Activated T-cell treated with anti-CD3 and anti-CD28 coated beads, Interleukin-2, amount 50 U/mL, for 72 hours (primary cell): ENCODE measurements at places on chromosomes 5 and 9. TPM values are rescaled to one million over a fixed set of nuclear protein-coding genes. Genes with fewer than 3 reads are reported as not detected.

DNA sequence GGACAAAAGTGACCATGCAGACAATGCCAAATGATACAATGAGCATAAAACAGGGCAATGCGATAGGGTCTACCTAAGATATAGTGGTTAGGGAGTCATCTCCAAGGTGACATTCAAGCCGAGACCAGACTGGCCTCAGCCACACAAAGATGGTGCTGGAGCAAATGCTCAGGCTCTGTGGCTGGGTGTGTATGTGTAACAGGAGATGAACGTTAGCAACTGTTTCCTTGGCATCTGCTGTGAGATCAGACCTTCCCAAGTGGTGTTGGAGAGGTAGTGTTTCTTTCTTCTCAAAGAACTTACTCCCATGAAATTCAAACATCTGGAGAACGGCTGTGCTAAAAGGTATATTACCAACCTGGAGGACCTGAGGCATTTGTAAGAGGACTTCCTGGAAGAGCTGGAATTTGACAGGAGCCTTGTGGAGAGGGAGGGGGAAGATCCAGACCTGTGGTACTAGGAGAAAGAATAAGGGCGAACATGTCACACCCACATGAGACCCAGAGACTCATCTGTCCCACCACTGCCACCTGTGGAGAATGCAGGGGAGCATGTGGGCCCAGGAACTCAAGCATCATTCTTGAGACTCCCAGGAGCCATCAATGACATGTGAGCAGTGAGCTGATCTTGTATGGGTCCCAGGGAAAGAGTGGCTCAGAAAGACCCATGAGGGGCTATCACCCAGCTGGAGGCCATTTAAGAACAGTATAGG is 21.4 kb upstream of the ANXA6 start:
- no peaks in the 10 kb centered on the region for H3K27me3 ChIP-seq
- H3K4me1 ChIP-seq: no peaks in the 10 kb centered on the region
- H3K27ac ChIP-seq: peak overlapping the region; percentile 2
- no peaks in the 10 kb centered on the region for H3K36me3 ChIP-seq

STPG3 gene
- total RNA-seq: not detected

ECSCR gene
- 1.4 TPM for total RNA-seq

- H3K4me1 ChIP-seq: peaks cover 9% of the 10 kb centered on the region
- no peak overlapping the region for H3K4me3 ChIP-seq
- H3K27ac ChIP-seq: no peak overlapping the region
- peaks cover 37% of the 10 kb centered on the region for H3K36me3 ChIP-seq
These were observed 60.5 kb downstream of the TNFSF8 start for GRCh38 chr9:114869845-114870244.

DNA sequence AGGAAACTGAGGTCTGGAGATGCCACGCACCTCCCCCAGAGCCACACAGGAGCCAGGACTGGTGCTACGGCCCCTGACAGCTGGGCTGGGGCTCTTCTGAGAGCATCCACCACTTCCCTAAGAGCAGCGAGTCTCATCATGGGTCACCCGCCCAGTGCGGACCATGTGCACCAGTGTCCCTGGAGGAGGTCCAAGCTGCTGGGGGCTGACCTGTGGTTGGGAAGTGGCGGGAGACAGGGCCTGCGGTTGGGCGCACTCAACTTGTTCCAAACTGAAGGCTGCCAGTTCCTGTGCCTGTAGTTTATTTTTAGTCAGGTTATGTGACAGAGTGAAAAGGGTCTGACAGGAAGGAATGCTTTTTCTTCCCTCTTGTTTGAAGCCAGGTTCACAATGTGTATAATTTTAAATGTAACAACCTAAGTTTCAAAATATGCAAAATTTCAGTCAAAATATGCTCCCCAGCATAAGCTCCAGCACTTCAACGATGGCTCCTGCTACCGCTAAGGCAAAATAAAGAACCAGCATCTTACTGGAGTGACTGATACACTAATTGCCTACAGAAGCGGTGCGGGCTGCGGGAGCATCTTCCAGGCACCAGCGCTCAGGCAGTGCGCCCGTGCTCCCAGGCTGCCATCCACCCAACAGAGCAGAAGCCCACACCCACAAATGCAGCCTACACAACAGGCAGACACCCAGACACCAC is 14.8 kb downstream of the BARHL1 start:
- H3K27me3 ChIP-seq: peaks cover 6% of the 10 kb centered on the region
- H3K4me3 ChIP-seq: no peak overlapping the region
- peaks cover 14% of the 10 kb centered on the region for H3K36me3 ChIP-seq

DNA sequence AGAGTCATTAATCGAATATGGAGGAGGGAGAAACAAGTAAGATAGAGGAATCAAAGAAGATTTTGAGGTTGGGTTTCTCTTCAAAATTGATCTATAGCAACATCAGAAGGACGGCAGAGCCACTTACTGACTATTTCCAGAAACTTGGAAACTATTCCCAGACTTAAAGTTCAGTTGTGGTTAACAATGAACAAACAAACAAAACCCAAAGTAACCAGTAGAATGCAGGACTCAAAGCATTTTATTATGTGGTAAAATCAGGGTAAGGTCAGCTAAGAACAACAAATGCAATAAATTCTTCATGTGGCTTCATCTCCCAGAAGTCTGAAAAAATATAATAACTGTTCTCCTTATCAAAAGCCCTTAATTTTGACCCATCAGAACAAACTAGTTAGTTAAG is 54.9 kb upstream of the OSMR start:
- H3K27me3 ChIP-seq: peaks cover 70% of the 10 kb centered on the region
- no peak for DNase-seq
- peaks cover 20% of the 10 kb centered on the region for H3K4me1 ChIP-seq
- no peaks in the 10 kb centered on the region for H3K36me3 ChIP-seq
- no peak overlapping the region for H3K4me3 ChIP-seq

- H3K4me1 ChIP-seq: peaks cover 21% of the 10 kb centered on the region
- no peaks in the 10 kb centered on the region for H3K27me3 ChIP-seq
- H3K4me3 ChIP-seq: peak overlapping the region; percentile 93
These were observed 782 bp upstream of the SKP1 start for GRCh38 chr5:134177369-134178095.

SOX30 gene
- total RNA-seq: 2.0 TPM

DNA sequence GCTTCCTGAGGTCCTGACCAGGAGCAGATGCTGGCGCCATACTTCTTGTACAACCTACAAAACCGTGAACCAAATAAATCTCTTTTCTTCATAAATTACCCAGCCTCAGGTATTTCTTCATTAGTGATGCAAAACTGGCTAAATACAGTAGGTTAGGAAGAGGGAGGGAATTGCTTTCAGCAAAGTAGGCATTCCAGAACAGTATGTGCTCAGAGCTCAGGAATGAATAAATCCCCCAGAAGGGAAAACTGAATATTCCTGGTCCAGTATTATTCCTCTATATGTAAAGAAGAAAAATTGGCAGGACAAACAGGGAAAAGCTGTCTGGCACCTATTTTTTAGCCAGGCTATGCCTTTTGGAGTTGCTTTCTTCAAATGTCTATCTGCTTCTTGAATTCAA is 577.1 kb downstream of the PSAT1 start:
- H3K27me3 ChIP-seq: no peaks in the 10 kb centered on the region
- no peak overlapping the region for H3K27ac ChIP-seq
- no peak for DNase-seq
- H3K4me3 ChIP-seq: no peak overlapping the region
- H3K4me1 ChIP-seq: no peaks in the 10 kb centered on the region

DNA sequence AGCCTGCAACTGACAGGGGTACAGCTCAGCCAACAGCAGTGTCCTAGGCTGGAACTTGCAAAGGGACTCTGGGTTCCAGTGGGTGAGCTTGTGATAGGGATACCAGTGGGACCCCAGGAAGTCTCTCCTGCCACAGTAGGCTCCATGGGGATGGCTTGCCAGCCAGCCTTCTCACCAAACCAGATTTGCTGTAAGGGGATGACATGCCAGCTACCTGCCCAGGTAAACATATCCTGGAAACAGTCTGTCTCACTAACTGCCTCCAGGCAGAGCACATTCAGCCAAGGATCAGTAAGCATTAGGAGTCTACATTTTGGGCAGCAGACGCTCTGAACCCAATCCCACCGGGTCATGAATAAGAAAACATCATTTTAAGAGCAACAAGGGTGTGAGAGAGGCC is 49.9 kb downstream of the SIL1 start:
- H3K4me1 ChIP-seq: peaks cover 48% of the 10 kb centered on the region
- no peak for DNase-seq
- no peaks in the 10 kb centered on the region for H3K36me3 ChIP-seq
- no peak overlapping the region for H3K27ac ChIP-seq

DNA sequence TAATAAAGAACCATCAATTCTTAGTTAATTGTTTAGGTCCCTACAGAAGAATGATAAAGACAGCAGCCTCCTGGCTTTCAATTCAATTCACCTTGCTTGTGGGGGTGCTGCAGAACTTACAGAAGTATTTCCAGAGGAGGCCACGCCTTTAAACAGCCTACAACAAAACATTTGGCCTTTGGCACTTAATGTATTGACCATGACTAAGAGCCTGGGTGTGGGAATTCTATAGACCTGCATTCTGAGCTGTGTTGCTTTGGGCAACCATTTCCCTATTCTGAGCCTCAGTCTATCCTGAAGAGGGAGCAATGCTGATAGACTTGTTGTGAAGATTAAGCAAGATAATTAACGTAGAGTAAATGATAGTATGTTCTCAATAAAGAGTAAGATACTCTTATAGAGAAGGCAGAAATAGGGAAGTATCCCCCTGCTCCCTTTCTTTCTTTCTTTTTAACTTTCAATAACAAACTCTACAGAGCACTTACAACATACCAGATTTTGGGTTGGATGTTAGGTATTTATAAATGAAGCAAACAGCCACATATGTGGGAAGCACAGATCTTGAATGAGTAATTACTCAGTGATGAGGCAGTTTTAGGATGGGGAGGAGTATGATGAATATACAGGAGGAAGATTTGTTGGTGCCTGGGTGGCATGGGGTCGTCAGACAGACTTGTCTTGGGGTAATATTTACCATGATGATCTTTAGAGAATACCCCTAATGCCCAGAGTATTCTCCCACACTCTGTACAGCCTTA is 28.4 kb downstream of the PAPPA start:
- DNase-seq: no peak
- H3K4me3 ChIP-seq: no peak overlapping the region
- H3K4me1 ChIP-seq: no peaks in the 10 kb centered on the region
- no peak overlapping the region for H3K27ac ChIP-seq
- H3K27me3 ChIP-seq: no peaks in the 10 kb centered on the region
- H3K36me3 ChIP-seq: no peaks in the 10 kb centered on the region

DNA sequence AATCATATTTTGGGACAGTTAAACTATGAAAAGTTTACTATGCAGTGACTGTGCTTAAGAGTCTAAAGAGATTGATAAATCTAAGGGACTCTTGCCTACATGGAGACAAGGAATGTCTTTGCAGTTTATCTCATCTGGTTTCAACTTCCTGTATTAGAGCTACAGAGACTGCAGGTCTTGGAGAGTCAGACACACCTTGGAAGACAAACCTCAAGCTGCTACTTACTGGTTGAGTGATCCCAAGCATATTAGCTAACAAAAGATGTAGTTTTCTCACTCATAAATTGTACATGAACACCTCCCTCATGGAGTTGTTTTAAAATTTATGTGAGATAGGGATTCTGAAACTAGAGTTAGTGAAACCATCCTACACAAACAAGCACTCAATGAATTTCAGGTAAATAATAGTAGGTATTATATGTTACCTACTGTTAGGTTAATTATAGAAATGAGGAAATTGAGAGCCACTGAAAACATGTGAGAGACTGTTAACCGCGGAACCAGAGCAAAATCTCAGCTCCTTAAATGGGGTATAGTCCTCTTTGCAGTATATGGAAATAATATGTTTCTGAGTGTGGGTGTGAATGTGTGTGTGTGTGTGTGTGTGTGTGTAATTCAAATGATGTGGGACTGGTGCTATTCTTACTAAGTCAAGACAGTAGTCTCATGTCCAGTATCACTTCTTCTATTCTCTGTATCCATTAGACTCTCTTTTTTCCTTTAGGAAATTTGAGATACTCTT is 752.1 kb downstream of the DTWD2 start:
- no peaks in the 10 kb centered on the region for H3K36me3 ChIP-seq
- DNase-seq: no peak
- no peaks in the 10 kb centered on the region for H3K4me1 ChIP-seq

GRCh38 chr5:143360755-143361154 is 42.7 kb downstream of the NR3C1 start:
- peak overlapping the region; percentile 60 for H3K27ac ChIP-seq
- peaks cover 76% of the 10 kb centered on the region for H3K4me1 ChIP-seq
- H3K4me3 ChIP-seq: no peak overlapping the region
- H3K36me3 ChIP-seq: peaks cover 8% of the 10 kb centered on the region
- H3K27me3 ChIP-seq: no peaks in the 10 kb centered on the region

DNA sequence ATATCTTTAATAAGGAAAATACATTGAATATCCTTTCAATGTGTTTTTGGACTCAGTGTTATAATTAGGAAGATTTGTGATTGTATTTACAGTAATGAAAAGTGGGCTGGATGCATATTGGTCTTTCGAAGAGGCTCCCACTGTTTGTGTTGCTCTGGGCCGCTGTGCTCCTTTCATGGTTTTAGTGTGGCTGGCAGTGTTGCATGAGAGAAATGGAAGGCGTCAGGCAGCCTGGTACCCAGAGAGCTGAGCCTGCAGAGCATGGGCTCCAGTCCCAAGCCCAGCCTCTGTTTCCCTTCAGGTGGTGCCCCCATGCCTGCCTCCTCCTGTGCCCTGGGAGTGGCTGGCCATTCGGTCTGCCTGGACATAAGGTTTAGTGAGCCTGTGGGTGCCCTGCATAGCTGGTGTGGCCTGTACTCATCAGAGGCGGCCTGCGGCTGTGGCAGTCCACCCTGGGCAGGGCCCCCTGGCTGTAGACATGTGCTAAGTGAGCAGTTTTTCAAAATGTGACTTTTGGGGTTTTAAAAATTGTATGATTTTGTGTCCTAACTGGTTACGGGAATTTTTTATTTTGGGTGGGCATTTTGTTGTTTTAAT is 27.4 kb upstream of the FAM120AOS start:
- H3K4me3 ChIP-seq: no peak overlapping the region
- no peak overlapping the region for H3K27ac ChIP-seq
- H3K36me3 ChIP-seq: peaks cover 9% of the 10 kb centered on the region
- H3K4me1 ChIP-seq: peaks cover 24% of the 10 kb centered on the region
- H3K27me3 ChIP-seq: no peaks in the 10 kb centered on the region

DNAI1 gene
- total RNA-seq: 0.23 TPM

- H3K27me3 ChIP-seq: no peaks in the 10 kb centered on the region
- no peak for DNase-seq
- peak overlapping the region; percentile 21 for H3K27ac ChIP-seq
- peaks cover 20% of the 10 kb centered on the region for H3K36me3 ChIP-seq
- peaks cover 21% of the 10 kb centered on the region for H3K4me1 ChIP-seq
These were observed 107.3 kb downstream of the DOCK2 start for GRCh38 chr5:169744336-169744735.

DNA sequence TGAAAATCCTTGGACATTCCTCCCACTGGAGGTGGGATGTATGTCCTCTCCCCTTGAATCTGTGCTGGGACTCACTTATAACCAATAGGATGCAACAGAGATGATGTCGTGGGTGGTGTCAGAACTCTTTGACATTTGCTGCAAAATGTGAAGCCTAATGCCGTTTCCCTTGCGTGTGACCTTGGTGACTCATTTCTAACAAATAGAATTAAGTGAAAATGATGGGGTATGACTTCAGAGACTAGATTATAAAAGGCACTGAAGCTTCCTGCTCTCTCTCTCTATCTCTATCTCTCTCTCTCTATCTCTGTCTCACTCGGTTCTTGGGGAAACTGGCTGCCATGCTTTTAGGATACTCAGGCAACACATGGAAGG is 126.1 kb upstream of the STC2 start:
- no peak overlapping the region for H3K4me3 ChIP-seq
- peaks cover 11% of the 10 kb centered on the region for H3K27me3 ChIP-seq
- no peaks in the 10 kb centered on the region for H3K36me3 ChIP-seq
- no peak overlapping the region for H3K27ac ChIP-seq
- H3K4me1 ChIP-seq: no peaks in the 10 kb centered on the region
